ENCODE measurements at places on chromosomes 5 and 9.

DNA sequence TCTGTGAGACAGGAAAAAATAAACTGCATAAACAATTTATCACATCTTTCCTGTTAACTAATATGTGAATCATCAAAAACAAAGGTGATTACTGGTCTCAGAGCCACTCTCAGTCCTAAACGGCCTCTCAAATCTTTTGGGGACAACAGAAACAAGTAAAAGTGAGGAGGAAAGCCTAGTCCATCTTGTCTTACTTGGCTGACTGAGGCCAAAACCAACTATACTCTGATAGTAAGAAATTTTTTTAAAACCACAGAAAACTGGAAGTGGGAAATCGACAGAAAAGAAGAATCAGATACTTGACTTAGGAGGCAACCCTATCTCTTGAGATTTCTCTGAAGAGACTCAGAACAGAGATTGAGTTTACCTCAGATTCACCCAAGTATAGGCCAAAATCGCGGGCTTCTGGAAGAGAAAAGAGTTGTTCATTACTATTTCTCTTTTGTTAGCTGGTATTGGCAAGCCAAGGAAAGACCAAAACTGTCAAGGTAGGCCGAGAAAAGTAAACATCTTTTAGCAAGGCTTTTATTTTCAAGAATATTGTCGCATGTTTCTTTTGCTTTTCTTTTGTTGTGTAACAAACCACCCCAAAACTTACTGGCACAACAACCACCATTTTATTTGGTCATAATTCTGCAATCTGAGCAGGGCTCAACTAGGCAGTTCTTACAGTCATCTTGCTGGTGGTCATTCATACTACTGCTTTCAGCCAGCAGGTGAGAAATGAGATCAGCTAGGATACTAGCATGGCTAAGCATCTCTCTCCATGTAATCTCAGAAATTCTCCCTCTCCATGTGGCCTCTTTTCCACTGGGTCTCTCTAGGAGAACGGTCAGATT, 46.1 kb downstream of the RFX3 start:
- no peak for DNase-seq

DNA sequence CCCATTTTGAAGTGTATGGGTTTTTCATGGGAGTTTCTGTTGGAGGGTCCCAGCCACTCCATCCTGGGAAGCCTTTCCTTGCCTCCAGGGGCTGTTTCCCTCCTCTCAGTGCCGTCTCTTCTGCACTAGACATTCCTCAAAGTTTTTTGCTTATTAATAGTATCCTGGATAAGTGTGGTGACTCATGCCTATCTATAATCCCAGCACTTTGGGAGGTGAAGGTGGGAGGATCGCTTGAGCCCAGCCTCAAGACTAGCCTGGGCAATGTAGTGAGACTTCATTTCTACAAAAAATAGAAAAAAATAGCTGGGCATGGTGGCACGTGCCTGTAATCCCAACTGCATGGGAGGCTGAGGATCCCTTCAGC, 43.1 kb downstream of the RALGPS1 start:
- DNase-seq, result no peak

DNA sequence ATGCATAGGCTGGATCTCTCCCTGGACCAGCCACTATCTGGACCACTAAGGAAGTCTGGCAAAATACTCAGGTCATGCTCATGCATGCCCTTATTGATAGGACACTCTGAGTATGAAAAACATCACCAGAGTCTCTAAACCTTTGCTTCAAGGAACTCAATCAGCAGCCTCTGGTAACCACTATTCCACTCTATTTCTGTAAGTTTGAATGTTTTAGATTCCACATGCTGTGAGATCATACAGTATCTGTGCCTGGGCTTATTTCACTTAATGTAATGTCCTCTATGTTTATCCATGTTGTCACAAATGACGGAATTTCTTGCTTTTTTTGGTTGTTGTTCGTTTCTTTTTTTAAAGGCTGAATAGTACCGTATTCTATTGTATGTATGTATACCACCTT, 68.3 kb downstream of the TARS1 start:
- no peak for DNase-seq

DNA sequence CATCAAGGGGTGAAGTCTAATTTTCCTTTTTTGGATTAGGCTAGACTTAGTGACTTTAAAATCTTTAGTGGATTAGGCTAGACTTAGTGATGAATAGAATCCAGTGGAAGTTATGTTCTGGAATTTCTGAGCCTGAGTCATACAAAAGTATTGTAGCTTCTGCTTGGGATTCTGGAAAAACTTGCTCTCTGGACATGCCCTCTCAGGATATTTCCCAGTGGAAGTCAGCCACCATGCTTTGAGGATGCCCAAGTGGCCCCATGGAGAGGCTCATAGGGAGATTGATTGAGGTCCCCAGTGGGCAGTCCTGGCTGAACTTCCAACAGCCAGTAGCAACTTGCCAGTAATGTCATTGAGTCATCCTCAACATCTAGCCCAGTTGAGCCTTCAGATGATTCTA, 112.4 kb upstream of the PRLR start:
- DNase-seq, result no peak

Data from cortex of kidney (tissue), 1 donor.